ENCODE measurements at places on chromosomes 3 and 15.

- DNase-seq, result no peak
Observed at GRCh38 chr15:73560501-73561117, 72.6 kb downstream of the NPTN start.

DNA sequence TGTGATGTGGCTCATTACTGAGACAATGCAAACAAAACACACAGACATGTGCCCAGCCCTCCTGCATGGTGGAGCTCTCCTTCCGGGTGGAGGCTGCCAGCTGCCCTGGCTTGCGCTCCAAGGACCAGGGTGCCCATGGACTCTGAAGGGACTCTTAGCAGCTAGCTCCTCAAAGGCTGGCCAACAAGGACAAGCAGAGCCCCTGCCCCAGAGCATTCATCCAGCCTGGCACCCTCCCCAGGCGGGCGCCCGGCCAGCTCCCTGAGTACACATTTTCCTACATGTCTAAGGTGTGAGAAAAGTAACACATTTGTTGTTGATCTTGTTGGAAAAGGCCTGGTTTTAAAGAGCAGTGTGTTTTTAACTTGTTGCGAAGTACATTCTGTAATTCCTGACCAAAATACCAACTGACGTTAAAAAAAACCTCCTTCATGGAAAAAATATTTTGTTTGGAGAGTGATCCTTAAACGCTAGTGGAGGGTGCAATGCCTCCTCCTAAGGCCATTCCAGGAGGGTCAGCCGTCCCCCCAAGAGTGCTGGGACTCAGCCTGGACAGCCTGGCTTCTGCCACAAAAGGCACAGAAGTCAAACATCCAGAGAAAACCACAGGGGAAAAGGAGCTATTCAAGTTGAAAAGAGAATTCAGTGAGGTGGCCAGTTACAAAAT lies 86.9 kb downstream of the KLF15 start:
- DNase-seq, result no peak

DNA sequence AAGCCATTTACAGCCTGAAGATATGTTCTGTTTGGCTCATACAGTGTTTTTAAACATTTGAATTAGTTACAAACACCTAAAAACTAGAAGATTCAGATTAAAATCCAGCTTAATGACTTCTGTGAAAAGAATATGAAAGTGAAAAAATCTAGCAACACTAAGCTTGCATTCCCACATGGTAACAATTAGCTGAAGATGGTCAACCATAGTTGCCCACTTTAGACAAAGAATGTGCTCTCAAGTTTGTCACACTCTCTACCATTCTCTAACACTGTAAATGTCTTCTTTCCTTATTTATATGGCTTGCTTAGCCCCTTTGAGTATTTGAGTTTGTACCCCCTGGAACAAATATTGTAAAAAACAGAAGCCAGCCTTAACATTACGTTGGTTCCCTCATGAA lies 32.7 kb downstream of the HDGFL3 start:
- no peak for DNase-seq

DNA sequence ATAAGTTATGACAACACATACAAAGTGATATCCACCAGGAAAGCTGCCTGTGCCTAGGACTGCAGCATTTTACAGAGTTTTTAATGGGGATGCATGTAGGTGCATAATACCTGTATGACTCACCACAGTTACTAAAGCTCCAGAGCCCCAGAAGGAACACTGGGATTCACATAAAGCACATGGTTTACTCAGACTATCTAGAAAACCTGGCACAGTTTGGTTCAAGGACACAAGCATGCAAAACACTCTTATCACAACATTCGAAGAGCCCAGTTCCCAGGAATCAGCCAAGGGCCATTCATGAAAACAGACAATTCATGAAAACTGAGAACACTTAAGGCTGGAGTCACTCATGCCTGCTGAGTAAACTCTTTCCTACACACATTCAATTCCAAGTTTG lies 261.0 kb downstream of the PYDC2 start:
- no peak for DNase-seq

DNA sequence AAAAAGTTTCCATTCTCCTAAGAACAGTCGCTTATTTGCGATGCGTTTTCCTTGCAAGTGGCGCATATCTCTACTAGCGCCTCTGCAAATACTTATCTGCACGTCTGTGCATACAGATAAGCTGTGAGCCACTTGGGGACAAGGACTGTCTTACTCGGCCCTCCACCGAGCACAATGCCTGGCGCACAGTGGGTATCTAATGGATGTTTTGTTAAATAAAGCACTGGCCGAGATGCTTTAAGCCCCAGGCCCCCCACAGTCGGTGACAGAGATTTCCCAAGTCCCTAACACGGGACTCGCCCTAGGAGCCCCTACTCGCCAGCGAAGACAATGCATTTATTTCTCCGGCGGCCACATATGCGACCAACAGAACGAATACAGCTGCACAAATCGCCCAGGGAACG lies 503 bp downstream of the HLTF start:
- no peak for DNase-seq

DNA sequence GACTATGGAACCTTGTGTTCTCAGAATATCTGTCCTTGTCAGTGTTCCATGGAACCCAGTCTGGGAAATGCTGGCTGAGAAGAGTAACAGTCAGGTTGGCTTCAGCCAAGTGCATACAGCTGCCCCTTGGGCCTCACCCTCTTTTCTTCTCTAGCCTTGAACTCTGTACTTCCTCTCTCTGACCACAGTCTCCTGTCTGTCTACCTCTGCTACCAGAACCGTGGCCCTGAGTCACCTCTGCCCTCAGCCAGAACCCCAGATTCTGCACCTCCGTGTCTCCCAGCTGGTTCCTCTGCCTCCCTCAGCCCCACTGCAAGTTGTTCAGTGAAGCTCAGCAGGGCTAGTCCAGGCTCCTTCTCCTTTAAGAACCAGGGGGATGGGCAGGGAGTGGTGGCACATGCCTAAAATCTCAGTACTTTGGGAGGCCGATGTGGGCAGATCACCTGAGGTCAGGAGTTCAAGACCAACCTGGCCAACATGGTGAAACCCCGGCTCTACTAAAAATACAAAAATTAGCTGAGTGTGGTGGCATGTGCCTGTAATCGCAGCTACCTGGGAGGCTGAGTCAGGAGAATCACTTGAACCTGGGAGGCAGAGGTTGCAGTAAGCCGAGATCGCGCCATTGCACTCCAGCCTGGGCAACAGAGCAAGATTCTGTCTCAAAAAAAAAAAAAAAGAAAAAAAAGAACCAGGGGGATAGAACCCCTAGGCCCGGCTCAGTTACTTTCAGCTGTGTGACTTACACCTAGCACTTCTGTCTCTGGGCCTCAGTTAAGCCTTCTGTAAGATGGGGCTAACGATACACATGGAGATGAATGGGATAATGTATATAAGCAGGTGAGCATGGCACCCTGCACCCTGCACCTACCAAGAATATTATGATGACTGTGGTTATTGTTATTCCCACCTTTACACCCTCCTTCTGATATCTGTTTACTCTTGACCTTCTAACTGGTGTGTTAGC lies 24.3 kb upstream of the TATDN2 start:
- DNase-seq, result no peak

- DNase-seq, result no peak
Observed at GRCh38 chr3:190542846-190543245, 29.0 kb downstream of the IL1RAP start.

DNA sequence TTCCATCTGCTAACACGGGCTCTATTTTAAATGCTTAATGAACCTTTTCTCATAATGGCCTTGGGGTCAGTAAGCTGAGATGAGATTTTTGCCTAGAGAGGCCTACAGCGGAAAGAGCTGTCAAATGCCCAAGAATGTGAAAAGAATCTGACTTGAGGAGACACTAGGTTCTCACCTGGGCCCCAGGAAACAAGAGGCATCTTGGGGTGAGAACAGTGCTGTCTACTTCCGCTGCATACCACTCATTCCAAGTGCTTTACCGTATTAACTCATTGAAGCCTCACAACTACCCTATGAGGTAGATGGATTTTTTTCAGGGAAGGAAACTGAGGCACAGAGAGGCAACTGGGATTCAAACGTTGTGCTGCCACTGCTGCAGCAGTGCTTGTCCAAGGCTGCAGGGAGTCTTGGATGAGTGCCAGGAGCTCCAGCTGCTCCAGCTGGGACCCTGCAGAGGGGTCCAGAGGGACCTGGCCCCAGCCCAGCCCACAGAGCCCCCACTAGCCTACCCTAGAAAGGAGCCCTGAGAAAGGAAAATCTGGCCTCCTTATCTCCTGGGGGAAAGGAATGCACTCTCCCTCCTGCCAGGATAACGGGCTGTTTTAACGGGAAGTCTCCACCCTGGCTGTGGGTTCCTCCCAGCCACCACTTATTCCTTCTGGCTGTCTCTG lies 68.4 kb downstream of the SLC12A8 start:
- DNase-seq, result no peak

DNA sequence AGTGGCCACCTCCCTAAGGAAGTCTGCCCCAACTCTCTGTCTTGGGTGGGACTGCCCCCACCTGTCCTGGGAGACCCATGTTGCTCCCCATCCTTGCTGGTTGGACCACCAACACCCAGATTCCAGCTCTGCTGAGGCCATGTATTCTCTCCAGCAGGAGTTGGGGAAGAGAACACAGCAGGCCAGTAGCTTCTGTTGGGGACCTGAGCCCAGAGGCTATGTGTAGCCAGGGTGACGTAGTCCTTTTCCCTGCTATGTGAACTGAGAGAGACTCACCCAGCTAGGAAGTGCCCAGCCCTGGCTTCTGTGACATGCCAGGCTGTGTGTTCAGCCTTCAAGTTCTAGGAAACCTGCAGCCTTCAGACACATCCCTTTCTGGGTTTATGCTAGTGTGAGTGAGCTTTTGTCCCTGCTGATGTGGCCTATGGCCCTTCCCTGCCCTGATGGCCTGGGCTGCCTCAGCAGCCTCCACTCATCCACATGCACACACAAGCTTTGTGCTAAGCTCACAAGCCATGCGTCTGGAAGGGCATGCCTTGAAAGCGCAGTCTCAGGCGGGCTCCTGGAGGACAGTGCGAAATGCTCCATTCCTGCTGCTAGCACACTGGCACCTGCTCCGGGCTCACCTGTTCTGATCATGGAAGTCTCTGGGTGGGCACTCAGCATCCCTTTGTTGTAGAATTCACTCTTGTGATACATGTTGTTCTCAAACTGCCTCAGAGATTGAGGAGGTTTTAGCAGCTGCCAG lies 42.6 kb downstream of the KY start:
- no peak for DNase-seq

DNA sequence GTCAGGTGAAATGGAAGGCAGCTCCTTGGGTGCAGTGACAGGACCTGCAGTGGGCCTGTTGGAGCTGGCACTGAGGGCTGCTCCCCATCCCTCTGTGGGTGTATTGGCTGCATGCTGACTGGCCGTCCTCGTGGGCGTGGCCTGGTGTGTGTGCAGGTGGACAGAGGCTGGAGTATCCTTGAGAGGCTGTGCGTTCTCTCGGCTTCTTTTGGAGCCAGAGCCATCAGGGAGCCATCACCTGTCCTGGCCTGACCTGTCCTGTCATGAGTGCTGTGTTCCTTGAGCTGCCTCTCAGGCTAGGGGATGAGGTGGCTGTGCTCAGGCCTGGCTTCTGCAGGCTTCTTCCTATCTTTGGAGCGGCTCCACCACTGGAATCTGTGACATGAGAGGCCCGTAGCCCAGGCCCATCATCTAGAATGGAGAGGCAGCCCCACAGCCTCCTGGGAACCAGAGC lies 61.5 kb downstream of the APBA2 start:
- DNase-seq, result no peak

DNA sequence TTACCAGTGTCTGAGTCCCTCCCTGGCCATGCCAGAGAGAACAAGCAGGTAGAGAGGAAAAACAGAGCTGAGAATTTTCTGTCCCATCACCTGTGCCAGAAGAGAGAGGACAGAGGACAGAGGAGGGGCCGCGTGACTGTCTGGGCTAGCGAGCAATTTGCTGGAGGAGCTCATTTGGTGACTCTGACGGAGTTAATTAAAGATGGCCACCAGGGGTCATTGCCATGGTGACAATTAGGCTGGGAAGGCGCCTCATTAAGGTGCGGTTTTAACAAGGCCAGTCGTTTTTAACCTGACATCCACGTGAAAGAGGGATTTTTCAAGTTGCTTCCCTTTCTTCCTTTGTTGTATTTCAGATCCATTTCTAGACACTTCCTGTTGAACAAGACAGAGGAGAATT lies 72.4 kb downstream of the RHCG start:
- DNase-seq, result no peak

- DNase-seq, result no peak
Observed at GRCh38 chr15:86300390-86301125, 220.9 kb downstream of the AGBL1 start.

GRCh38 chr3:108845709-108846293 lies 23.2 kb downstream of the TRAT1 start:
- DNase-seq, result no peak

Data from activated CD8-positive, alpha-beta memory T cell treated with anti-CD3 and anti-CD28 coated beads for 1 hour (primary cell).